ENCODE measurements at places on chromosomes 12 and 14.

DNA sequence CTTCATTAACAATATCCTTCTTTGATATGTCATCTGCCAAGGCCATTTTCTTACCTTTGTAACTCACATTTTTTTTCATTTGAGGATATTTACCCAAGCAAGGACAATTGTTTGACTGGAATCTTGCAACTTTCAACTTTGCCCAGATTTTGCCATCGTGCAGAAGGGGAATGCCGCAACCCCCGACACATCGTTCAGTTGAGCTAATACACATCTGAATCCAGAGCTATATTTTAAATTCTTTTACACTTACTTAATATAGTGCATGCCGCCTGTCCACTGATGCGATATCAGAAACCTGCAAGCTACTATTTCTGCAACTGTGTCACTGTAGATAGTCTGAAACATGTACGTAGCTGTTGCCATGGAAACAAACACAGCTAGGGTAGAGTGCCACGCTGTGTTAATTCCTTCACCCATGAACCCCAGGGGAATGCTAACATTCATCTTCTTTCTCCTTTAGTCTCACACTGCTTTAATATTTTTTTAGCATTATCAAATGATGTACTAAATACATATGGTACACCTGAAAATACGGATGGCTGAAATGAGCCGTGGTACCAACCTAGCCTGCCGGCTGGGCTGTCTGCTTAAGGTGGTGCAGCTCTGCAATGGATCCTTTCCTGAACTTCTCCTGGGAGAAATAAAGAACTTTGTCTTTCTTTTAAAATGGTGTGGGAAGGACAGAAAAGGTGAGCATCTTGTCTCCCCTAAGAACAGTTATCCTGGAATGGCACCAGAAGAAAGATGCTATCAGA is 77.0 kb upstream of the FOXN3 start:
- DNase-seq, result no peak

- no peak for DNase-seq
Measured at GRCh38 chr12:4572680-4573079, 10.7 kb downstream of the DYRK4 start.

DNA sequence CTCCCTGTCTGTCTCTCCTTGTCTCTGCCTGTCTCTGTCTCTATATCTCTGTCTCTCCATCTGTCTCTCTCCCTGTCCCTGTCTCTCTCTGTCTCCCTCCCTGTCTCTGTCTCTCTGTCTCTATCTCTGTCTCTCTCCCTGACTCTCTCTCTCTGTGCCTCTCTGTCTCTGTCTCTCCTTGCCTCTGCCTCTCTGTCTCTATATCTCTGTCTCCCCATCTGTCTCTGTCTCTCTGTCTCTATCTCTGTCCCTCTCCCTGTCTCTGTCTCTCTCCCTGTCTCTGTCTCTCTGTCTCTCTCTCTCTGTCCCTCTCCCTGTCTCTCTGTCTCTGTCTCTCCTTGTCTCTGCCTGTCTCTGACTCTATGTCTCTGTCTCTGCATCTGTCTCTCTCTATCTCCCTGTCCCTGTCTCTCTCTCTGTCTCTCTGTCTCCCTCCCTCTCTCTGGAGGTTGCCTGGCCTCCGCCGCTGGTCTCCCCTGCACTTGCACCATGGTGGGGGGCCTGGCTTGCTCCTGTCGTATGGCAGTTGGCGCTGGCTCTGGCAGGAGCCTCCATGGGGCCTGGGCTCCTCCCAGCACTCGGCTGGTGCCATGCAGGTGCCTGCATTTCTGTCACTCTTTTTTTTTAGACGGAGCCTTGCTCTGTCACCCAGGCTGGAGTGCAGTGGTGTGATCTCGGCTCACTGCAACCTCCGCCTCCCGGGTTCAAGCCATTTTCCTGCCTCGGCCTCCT is 28.3 kb downstream of the MMP17 start:
- no peak for DNase-seq

DNA sequence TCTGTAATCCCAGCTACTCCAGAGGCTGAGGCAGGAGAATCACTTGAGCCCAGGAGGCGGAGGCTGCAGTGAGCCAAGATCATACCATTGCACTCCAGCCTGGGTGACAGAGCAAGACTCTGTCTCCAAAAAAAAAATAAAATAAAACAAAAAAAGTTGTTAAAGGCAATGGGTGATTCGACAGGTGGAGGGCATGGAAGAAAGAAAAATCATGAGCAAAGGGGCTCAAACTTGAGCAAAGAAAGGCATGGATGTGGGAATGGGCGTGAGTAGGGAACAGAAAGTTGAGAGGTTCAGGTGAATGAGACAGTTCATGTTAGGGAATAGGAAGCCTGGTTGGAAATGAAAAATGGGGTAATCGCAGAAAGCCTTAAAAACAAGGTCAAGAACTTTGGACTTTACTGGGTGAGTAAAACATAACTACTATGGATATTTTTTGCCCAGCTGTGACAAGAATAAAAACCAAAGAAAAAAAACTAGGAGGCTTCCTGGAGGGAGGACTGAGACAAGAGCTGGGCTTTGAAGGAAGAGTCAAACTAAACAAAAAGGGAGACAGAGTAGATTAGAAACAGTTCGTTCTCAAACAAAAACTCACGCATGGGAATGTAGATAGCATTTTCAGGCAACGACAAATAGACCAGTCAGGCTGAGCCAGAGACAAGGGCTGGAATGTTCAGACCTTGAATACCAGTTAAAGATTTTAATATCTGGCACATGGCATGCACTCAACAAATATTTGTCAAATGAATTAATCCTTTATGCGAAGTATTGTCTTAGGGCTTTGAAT is 18.8 kb downstream of the PYM1 start:
- no peak for DNase-seq
